DMS153 (cell line): ENCODE measurements at places on chromosomes 4 and X.

DNA sequence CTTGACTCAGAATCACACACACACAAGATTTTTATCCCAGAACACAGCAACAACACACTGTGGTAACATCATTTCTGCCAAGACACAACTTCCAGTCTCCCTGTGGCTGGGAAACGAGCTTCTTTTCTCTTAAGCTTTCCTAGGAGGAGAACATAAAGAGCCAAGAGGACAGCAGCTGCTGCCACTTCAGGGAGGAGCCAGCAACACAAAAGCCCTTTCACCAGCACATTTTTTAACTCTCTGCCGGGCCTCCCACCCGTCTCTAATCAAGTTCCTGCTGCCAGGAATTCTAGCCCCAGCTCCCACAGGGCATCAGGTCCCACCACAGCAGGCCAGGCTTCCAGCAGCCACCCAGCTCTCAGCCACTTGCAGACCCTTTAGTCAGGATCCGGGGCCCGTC, 22.4 kb downstream of the FAT1 start:
- DNase-seq: peak; percentile 41

- DNase-seq: no peak
Measured at GRCh38 chr4:47624031-47624441, 139.0 kb downstream of the ATP10D start.

DNA sequence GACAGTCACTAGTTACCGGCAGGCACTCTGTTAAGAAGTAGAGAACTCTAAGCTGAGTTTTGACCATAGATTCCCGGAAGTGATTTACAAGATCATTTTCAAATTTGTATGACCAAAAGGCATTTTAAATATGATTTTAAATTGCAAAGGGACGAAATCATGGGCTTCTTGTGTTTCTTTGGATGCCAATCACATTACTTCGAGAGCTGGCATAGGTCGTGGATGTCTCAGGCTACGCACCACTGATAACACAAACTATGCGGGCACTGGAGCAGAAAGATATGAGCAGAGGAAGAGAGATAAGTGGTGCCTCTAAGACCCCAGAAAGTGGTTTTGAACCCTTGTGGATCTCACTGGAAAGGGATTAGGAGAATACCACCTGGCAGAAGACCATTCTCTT, 294.2 kb upstream of the FTHL17 start:
- no peak for DNase-seq

GRCh38 chr4:86496094-86497080, 97.7 kb upstream of the PTPN13 start:
- DNase-seq: no peak

GRCh38 chrX:139930916-139931645, 1.8 kb downstream of the ATP11C start:
- peak; percentile 13 for DNase-seq

DNA sequence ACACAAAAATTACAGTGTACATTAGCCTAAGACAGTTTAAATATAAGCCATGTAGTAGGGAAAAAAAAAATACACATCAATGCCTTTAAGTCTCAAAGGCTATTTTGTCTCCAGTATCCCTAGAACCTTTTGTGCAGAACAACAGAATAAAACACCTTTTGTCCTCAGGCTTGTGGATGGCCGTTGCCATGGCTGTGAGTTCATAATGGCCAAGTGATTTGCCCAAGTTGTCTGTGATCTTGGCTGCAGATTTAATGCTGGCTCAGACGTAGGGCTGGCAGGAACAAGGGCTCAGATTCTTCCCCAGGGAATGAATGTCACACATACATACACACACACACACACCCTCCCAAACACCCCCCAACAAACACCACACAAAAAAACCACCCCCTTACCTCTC, 25.3 kb downstream of the GPM6B start:
- DNase-seq: no peak

- DNase-seq: no peak
Measured at GRCh38 chrX:71992711-71993110, 82.1 kb downstream of the NHSL2 start.

DNA sequence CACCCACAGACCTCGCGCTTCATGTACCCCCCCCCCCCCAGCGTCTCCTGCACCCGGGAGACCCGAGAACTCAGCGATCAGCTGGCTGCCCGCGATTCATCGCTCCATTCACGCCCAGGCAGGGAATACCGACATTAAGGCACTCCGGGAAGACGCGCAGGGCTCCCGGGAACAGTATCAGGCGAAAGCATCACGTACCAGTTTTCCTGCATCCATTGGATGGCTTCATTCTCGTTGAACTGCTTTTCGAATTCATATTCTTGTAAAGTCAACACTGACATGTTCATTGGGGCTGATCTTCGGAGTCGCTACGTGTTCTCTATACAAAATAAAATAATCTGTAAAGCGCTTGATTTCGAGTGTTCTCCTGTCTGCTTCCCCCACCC, 373 bp downstream of the ELOVL6 start:
- no peak for DNase-seq

DNA sequence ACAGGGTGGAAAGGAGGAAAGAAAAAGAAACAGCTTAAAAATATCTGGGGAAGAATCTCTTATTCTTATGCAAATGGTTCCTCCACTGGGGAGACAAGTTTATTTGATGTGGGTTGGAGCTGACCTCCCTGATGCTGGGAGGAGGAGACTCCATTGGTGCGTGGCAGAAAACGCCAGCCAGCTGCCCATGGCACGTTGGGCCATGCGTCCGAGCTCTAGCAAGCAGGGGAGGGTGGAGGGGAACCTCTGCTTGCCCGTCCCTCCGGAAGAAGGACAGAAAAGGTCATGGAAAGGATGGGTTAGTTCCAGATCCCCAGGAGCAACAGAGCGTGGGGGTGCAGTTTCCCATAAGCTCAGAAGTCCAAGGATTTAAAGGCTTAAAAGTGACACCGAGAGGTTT, 210.4 kb downstream of the KLHL4 start:
- no peak for DNase-seq

- no peak for DNase-seq
Measured at GRCh38 chr4:59044286-59044900, 1934.2 kb upstream of the IGFBP7 start.

DNA sequence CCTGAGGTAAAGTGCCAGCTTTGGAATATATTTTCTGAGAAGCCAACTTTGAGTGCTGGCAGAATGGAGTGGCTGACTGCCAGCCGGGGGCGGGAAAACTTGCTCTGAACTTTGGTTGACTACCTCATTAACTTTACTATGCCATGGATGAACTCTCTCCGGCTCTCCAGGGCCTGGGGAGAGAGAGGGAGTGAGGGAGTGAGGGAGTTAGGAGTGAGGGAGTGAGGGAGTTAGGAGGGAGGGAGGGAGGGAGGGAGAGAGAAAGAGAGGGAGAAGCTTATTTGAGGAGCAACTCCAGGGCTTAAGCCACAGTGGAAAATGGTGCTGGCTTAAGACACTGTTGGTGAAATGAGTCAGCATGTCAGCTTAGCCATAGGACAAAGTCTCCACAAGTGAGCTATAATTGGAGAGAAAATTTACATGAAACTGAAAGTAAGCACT, 280.9 kb upstream of the RPS6KA3 start:
- no peak for DNase-seq

DNA sequence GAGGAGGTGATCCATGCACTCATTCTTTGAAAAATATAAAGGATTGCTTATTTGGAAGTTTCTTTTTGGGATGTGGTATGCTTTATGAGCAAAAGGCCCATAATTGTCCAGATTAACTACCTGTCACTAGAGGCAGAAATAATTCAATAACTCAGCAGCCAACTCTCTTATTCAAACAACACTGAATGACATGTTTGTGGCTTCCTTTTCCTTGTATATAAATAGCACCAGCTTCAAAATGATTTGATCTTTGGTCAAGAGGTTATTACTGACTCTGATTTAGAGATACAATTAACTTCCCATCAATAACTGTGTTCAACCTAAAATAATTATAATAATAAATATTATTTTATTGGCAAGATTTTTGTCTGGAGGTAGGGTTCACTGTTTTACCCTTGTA, 232.3 kb downstream of the AFF2 start:
- DNase-seq: no peak

DNA sequence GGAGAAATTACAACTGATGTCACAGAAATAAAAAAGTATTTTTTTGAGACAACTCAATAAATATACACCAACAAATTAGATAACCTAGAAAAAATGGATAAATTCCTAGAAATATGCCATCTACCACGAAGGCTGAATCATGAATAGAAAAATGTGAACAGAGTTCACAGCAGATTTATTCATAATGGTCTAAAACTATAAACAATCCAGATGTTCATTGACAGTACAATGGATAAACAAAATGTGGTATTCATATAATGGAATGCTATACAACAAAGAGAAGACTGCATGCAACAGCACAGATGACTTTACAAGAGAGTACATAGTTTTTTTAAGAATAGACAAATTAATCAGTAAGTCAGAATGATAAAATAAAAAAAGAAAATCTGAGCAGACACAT, 55.2 kb downstream of the CLOCK start:
- DNase-seq: no peak

DNA sequence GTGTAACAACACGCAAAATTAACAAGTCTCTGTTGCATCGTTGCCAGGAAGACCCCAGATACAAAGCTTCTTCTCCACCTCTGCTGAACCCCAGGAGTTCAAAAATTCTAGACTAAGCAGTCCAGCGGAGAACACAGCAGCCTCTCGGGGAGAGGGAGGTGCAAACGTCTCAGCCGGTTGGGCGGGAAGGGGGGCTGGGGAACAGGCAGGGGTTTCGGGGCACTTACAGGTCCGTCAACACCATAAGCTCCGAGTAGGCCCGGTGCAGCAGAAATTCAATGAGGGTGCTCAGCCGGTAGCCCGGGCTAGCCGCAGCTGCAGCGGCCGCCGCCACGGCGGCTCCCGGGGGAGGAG, 394 bp downstream of the MED14 start:
- DNase-seq: no peak

DNA sequence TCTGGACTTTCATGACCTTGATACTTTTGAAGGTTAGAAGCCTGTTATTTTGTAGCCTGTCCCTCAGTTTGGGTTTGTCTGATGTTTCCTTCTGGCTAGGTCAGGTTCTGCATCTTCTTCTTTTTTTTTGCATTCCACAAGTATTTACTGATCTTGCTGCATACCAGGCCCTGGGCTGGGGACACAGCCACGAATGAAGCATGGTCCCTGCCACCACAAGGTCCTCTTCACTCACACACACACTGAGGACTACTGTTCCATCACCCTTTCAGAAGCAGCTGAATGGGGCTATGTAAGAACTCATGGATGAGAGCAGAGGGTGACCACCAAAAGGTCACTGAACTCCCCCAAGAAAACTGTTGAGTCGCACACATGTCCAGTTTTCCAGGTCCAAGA, 39.2 kb downstream of the USP11 start:
- DNase-seq: no peak

DNA sequence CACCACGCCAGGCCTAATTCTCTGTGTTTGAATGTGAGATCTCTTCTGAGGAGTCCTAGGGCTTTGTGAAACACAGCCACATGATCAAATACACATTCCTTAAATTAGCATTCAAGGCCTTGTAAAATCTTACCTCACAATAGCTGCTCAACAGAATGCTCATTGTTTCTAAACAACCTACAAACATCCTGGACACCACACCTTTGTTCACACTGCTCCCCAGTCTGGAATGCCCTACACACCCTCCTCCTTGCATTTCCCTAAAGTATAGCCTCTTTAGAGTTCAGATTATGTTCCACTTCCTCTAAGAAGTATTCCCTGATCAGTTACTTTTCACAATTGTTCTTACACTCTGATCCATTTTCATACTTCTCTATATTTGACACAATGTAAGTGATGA, 110.6 kb downstream of the AGTR2 start:
- no peak for DNase-seq

GRCh38 chr4:174058846-174059245, 224.6 kb downstream of the FBXO8 start:
- DNase-seq: no peak

GRCh38 chr4:109614015-109614414, 54.0 kb downstream of the MCUB start:
- DNase-seq: no peak

- DNase-seq: no peak
Measured at GRCh38 chr4:123930996-123931395, 534.4 kb downstream of the SPRY1 start.

DNA sequence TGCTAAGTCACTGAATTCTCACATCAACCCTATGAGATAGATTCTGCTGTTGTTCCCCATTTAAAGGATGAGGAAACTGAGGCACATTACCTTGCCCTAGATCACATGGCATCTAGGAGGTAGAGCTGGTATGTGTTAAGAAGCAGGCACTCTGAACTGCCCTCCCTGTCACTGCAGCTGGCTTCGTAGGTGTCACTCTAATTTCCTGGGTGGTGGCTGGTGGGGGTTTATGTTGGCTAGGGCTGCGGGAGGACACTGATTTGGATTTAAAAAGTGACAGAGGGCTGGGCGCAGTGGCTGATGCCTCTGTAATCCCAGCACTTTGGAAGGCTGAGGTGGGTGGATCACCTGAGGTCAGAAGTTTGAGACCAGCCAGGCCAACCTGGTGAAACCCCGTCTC, 93.0 kb downstream of the ARHGAP10 start:
- DNase-seq: no peak

DNA sequence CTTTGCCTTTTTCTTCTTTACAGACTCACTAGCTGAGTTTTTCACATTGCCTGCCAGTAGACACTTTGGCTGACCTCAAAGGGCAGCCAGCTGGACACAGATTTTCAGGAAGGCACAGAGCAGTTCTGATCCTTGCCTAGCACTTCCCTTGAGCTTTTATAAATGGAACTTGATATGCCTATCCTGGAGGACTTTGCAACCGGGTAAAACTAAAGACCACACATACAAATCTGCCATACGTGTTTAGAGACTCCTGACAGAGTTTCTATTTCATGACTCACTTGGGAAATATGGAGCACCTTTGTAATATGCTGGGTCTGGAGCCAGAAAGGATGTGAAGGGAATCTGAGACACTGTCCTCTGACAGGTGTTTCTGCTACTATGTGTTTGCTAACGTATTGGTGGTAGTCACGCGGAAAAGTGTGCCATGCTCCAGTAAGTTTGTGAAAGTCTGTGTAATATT, 56.7 kb upstream of the RASSF6 start:
- peak; percentile 87 for DNase-seq

- no peak for DNase-seq
Measured at GRCh38 chr4:8303485-8304281, 34.1 kb downstream of the HTRA3 start.

GRCh38 chrX:41684138-41684537, 4.6 kb upstream of the GPR34 start:
- DNase-seq: no peak

DNA sequence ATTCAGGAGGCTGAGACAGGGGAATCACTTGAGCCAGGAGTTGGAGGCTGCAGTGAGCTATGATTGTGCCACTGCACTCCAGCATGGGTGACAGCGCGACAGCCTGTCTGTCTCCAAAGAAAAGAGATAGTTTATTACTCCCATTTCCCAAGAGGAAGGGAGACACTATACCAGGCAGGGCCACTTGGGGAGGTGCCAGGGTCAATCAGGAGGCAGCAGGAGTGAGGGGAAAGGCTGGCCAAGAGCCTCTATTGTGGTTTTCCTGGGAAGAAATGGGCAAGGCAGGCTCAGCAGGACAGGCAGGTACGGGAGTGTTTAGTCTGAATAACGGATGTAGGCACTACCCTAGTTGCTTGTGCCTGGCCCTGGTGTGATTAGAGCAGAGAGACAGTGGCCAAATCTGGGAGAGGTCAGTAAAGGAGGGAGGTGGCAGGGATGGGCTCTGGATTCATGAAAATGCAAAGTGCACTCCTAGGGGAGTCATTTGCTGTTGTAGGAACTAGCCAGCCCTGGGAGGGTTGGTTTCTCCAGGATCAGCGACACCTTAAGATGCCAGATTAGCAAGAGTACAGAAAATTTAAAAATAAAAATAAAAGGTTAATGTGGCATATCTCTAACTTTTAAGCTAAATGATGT, 20.2 kb upstream of the CDKN2AIP start:
- DNase-seq: no peak

GRCh38 chrX:10011261-10011931, 44.2 kb downstream of the CLDN34 start:
- no peak for DNase-seq

GRCh38 chrX:100717363-100717762, 14.6 kb downstream of the SYTL4 start:
- peak; percentile 6 for DNase-seq
